ENCODE measurements at places on chromosomes 3 and 15. TPM values are rescaled to one million over a fixed set of nuclear protein-coding genes. Genes with fewer than 3 reads are reported as not detected.

DNA sequence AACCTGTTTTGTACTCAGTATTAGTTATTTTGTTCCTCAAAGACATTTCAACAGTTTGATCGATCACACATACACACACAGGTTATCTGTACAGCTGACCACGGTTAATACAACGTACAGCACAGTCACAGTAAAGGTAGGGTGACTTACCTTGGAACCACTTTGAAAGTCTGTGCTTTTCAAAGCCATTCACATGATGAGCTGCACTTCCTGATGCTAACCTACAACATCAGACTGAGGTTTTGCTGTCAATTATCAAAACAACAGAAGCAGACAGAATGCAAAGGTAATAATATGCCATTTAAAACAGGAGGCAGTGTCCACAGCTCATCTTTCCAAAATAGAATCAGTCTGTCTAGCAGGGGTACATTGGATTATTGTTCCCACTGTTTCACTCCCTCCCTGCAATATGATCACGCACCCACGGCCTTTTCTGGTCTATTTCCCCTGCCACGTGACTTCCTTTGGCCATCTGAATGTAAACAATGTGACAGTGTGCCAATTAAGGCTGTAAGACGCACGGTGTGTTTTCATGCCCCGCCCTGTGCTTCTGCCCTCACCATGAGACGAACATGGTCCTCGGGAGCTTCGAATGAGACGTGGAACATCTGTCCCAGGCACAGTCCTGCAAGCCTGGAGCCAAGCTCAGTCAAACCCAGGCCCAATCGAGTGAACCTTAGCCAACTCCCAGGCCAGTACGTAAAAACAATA lies 102.4 kb downstream of the FMN1 start:
- DNase-seq: no peak

DNA sequence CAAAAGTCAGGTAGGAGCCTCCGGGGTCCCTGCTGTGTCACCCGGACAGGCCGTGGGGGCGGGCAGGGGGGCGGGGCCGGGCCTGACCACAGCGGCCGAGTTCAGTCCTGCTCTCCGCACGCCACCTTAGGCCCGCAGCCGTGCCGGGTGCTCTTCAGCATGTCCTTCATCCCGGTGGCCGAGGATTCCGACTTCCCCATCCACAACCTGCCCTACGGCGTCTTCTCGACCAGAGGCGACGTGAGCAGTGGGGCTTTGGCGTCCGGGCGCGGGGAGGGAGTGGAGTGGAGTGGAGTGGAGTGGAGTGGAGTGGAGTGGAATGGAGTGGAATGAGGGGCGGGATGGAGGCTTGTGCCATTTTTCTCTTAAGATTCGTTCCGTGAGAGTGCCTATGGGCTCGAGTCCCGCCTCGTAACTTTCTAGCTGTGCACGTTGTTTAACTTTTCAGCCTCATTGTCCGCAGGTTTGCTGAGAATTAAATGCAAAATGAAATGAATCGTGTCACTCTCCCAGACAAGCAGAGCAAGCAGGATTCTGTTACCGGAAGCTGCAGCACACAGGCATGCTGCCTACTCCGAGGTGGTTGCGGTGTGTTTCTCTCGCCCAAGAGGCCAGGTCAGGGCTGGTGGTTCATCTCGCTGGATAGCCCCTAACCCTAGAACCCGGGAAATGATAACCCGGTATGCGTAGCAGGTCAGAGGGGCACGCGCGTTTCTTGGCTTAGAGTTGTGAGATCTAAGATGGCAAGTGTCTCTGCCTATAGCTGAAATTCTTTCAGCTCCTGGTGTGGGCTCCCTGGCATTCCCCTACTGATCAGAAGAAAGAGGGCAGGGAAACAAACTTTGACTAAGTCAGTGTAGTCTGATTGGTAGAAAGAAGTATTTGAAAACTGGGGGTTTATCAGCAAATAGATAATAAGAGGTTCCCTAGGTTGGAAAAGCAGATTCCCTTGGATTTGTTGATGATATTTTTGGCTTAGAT lies at the start of gene FAH:
Gene FAH, plus strand, starts transcription at position 104 of the 981 bp plus-strand sequence. Its CDS starts 56 bp downstream, at position 160.
- peak; percentile 13 for DNase-seq

DNA sequence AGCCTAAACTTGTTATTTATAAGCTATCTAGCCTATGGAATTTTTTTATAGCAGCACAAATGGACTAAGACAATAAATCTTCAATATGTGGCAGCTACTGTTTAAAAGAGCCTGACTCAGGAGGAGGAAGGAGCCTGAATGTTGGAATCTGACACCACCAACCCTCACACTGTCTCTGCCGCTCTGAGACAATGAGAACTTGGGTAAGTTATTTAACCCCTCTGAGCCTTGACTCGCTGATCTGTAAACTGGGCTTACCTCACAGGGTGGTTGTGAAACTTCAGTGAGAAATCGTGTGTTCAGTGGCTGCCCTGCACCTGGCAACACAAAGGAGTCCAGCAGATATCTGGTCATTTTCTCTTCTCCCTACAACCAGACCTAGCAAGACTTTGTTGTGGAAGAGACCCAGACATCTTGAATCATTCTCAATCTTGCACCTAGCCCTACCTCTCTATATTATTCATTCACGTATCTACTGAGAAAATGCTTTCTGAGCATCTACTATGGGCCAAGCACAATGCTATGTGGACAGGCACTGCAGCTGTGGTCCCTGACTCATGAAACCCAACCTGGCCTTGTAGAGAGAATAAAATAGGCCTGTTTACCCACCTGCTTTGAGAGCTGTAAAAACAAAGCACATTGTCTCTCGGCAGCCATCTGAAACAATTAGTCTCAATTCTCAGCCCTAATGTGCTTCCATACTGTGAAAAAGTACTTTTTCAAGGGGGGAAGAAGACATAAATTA lies 81.9 kb upstream of the SLC25A36 start:
- no peak for DNase-seq

DNA sequence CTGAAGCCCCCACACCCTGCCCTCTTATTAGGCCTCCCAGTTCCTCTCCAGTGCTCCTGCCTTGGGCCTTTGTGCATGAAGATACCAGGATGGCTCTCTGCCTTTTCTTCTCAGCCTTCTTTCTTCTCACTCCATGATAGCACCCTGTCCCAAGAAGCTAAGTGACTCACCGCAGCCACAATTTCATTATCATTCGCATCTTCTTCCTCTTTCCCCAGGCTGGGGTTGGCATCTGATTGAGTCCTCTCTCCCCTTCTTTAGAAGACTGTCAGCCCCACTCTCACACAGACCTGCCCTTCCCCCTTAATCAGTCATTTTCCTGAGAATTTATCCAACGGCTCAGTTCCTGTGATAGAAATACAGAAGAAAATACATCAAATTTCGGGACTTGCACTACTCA lies 102.0 kb downstream of the STAC start:
- DNase-seq: no peak

GRCh38 chr3:52246728-52247408 lies 1.3 kb downstream of the PPM1M start:
- DNase-seq: no peak

GRCh38 chr3:115100806-115101205 lies 46.3 kb downstream of the ZBTB20 start:
- no peak for DNase-seq

GRCh38 chr3:13833506-13834257 lies 46.2 kb downstream of the WNT7A start:
- DNase-seq: no peak

- DNase-seq: no peak
These were observed 19.0 kb downstream of the NUP210 start for GRCh38 chr3:13401149-13401548.

DNA sequence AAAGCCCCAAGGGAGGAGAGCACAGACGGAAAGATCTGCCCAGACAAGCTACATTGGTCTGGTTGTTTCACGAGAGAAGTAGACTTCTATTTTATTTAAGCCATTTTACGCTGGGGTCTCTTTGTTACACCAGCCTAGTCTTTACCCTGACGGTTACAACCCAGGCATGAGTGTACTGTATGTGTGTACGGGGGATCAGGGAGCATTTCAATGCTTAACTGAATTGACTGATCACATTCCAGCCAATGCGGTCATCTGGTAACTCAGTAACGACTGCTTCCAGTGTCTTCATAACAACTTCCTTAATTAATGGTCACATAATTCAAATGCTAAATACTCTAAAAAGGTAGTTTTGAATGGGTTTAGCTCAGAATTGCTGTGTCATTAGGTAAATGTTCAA lies 288.6 kb downstream of the FOXP1 start:
- DNase-seq: no peak

DNA sequence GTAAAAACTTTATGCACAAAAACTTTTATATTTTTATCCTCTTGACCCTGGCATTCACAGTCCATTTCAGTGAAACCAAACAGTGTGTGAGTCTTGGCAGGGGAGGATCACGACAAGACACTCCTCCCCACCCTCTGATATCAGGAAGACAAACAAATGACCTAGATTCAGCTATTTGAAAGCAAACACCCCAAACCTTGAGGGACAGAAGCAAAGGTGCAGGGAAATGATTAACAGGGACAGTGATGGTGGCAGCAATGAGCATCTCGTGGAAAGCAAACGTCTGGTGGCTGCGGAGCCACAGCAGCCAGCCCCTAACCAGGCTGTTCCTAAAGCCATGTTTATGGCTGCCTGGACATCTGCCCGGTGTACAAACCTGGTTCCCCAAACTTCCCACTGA lies 52.1 kb downstream of the FSIP1 start:
- DNase-seq: no peak

- no peak for DNase-seq
These were observed 50.2 kb upstream of the TNFSF10 start for GRCh38 chr3:172573422-172573821.

DNA sequence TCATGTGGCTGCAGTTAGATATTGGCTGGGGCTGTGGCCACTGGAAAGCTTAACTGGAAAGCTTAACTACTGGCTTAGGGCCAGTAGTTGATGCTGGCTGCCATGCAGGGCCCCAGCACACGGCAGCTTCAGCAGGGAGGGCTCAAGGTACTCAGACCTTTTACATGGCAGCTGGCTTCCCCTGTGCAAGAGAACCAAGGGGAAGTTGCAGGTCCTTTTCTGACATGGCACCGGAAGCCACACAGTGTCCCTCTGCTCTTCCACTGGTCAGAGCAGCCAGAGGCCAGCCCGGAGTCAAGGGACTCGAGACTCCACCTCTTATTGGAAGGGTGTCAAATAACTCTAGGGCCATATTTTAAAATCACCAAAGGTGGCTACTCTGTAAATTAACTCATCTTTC lies 24.5 kb downstream of the CCR9 start:
- no peak for DNase-seq

- no peak for DNase-seq
These were observed 14.0 kb upstream of the TOPBP1 start for GRCh38 chr3:133675631-133676335.

GRCh38 chr15:61146091-61146930 lies 82.8 kb downstream of the RORA start:
- no peak for DNase-seq

DNA sequence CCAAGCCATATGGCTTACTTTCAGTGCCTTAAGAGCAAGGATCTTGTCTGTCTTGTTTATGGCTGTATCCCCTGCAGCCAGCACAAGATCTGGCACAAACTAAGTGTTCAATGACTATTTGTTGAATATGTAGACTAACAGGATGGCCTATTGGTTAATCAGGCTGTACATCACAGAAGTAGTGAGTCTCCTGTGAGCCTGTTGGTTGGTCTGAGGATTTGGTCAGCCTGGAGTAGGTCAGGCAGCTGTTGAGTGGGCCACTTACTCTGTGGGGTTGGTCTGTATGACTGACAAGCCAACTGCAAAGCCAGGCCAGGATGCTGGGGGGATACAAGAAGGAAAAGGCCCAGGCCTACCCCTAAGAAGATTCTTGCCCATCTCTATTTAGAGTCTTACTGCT lies 33.4 kb upstream of the CILP start:
- no peak for DNase-seq

DNA sequence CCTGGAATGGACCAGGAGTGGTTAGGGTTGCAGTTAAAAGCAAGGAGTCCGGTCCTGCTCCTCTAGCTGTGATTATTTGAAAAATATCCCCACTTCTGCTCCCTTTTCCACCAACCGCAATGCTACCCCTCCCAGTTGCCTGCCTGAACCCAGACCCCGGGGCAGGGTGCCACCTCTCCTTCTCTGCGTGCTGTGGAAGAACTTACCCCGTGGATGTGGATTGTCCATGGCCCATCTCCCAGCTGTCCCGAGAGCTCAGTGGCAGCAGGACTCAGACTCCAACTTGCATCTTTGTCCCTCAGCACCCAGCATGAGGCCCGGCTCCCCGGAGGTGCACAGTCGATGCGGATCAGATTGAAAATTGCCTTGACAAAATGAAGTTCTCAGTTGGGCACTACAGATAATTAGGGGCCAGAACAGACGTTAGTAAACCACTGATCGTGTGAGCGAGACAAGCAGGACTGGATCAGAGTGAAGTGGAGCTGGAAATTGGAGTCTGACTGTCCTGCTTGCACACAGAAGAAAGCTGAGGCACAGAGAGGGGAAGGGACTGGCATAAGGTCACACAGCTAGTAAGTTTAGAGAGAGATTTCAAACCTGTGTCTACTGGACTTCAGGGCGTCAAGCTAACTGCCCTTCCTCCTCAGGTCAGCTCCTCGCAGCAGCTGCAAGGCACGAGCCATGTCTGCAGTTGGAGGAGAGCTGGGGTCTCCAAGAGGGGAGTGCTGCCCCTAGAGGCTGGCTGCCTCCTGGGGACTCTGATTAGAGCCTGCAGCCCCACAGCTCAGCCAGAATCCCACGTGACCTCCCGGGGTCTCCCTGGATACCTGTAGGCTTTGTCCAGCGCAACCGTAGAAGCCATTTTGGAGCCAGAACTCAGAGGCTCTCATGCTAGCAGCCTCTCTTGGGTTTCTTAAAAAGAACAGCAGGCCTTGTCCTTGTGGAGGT lies 14.7 kb downstream of the SLC6A1 start:
- DNase-seq: no peak

DNA sequence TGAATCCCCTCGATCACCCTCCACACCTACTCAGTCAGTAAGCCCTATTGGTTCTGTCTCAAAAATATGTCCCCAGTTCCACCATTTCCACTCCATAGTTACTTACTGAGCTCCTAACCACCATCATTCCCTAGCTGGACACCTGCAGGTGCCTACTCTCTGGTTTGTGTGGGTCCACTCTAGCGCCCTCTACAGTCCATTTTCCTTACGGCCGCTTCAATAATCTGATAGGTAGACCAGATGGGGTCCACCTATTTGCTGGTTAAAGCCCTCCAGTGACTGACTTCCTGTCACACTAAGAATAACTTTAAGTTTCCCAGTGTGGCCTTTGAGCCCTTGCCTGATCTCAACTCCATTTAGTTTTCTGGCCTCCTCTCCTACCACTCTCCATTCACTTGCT lies 5.0 kb downstream of the GXYLT2 start:
- DNase-seq: no peak

- no peak for DNase-seq
These were observed 59.4 kb upstream of the TRIM71 start for GRCh38 chr3:32758375-32758753.

The CP gene
- total RNA-seq: 1.1 TPM

The ACKR4 gene
- 41.2 TPM for total RNA-seq

The SCG5 gene
- 5.0 TPM for total RNA-seq

The CIDEC gene
- 29.4 TPM for total RNA-seq

The GOLGA8T gene
- 0.79 TPM for total RNA-seq

The PSMA4 gene
- total RNA-seq: 118 TPM
